ENCODE measurements at places on chromosomes 11 and 22. TPM values are rescaled to one million over a fixed set of nuclear protein-coding genes. Genes with fewer than 3 reads are reported as not detected.

Gene PGGHG
- total RNA-seq = 15.3 TPM

- no peak for DNase-seq
These were observed 14.0 kb downstream of the TRIM6 start for GRCh38 chr11:5610446-5610845.

GRCh38 chr11:64070314-64070681, 34.6 kb downstream of the FLRT1 start:
- no peak for DNase-seq

DNA sequence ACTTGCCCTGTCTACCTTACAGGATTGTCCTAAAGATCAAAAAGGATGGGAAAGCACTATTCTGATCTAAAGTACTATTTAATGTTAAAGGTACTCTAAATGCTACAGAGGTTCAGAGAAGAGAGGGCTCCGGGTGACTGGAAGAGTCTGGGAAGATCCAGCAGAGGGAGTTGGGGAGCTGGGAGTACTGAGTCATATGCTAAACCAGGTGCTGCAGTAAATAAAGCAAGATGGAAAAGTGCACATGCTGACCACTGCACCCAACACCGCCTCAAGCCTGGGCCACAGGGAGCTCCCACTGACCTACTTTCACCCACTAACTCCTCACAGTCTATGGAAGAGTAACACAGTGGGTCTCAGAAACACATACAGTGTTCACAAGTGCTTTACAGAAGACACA, 49.3 kb downstream of the WT1 start:
- DNase-seq = peak; percentile 41

Gene MRGPRF
- total RNA-seq = 52.6 TPM

- no peak for DNase-seq
These were observed 35.2 kb upstream of the FIBIN start for GRCh38 chr11:26958702-26959049.

- no peak for DNase-seq
These were observed 26.1 kb upstream of the SLC25A18 start for GRCh38 chr22:17537155-17537554.

- no peak for DNase-seq
These were observed 2.1 kb downstream of the PAMR1 start for GRCh38 chr11:35523331-35523768.

DNA sequence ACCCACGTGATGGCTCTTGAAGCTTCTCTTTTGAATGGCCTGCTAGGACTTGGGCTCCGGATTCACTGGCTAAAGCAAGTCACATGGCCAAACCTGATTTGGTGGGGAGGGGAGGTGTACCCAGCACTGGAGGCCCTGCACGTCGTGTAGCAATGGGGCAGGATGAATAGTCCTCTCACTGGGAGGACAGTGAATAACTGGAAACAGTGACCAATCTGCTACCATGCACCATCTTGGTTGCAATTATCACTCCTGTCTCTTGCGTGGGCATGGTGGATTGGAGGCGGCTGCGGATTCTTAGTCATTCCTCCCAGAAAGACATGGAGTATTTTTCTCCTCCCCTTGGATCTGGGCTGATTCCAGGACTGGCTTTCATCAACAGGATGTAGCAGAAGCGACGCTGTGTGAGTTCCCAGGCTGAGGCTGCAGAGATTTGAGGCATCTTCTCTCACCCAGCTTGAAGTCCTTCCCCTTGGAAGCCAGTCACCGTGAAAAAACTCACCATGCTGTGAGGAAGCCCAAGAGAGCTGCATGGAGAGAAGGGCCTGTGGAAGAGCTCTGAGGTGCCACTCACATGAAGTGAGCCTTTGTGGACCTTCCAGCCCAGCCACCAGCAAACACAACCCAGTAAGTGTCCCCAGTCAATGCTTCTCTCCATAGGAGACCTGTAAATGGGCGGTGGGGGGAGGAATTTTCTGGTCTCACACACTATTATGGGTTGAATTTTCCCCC, 70.4 kb downstream of the IGLL1 start:
- no peak for DNase-seq

DNA sequence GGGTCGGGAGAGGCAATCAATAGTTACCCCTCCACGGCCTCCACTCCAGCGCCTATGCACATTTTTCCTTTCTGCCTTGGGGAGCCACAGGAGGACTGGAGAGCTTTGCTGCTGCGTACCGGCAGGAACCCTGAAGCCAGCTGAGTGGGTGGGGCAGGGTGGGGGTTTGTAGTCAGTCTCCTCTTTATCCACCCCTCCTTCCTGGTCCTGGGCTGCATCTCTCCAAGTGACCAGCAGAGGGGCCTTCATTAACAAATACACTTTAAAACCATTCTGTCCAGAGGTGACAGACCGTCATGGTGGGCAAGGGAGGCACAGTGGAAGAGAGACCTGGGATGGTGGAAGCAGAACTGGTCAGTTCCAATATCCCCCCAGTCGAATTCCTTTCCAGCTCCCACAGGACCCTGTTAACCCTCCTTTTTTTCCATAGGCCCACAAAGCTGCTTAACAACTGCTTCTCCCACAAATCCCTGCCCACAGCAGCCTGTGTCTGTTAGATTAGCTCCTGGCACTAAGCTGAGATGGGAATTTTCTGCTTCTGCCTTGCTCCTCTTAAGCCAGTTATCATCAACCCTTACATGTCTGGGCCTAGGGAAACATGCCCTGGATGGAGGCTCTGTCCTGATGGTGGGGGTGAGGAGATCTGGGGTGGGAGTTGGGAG, 3.9 kb upstream of the ABCG4 start:
- DNase-seq = peak; percentile 56

- no peak for DNase-seq
These were observed 1074.9 kb downstream of the FAM181B start for GRCh38 chr11:81658722-81659121.

Gene XPNPEP3
- 1.5 TPM for total RNA-seq

- DNase-seq = no peak
These were observed 979 bp downstream of the SMIM38 start for GRCh38 chr11:69156673-69157155.

DNA sequence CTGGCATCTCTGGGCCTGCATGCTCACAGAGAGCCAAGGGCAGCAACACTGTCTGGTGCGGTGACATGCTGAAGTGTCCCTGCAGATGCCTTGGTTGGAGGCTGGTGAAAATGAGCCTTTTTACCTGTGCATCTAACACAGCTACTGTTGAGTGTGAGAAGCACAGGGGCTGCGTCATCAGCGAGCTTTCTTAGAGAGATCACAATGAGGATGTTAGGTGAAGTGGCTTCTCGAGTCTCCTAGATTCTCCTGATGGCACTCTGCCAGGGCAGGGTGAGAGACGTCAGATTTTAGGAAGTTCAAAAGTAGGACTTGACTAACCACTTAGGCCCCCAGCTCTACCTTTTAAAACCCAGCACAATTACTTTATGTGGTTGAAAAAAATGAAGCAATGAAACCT, 3.6 kb upstream of the SLC15A3 start:
- DNase-seq = no peak

- no peak for DNase-seq
These were observed 67.5 kb downstream of the PRR5L start for GRCh38 chr11:36363361-36364268.

GRCh38 chr11:77215106-77215505, 86.4 kb downstream of the GDPD4 start:
- DNase-seq = no peak

Gene PNPLA3
- 0.58 TPM for total RNA-seq

DNA sequence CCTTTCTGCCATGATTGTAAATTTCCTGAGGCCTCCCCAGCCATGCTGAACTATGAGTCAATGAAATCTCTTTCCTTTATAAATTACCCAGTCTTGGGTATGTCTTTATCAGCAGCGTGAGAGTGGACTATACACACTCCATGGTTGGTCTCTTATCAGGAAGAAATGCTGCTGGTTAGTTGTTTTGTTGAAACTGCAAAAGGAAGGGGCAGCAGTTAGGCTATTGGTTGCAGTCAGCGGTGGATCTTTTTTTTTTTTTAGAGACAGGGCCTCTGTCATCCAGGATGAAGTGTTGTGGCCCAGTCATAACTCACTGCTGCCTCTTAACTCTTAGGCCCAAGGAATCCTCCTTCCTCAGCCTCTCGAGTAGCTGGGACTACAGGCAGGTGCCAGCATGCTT, 51.7 kb downstream of the HSD17B12 start:
- DNase-seq = no peak

Gene SLC7A4
- 0.43 TPM for total RNA-seq

DNA sequence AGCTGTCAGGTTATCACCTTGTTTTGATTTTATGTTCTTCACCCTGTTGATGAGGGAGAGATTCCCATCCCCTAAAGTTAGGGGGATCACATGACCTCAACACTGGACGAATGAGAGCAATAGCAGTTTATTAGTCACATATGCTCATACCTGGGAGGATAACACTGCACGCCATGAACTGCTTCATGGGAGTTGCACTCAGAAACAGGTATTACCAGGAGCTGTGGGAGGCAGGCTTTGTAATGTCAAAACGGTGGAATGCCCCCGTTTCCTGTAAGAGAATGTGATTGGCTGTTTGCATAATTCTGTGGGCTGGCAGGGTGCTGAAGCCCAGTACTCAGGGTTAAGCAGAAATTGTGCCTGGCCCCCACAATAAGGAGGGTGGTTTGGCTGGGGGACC, 3.2 kb upstream of the THY1 start:
- DNase-seq = no peak

DNA sequence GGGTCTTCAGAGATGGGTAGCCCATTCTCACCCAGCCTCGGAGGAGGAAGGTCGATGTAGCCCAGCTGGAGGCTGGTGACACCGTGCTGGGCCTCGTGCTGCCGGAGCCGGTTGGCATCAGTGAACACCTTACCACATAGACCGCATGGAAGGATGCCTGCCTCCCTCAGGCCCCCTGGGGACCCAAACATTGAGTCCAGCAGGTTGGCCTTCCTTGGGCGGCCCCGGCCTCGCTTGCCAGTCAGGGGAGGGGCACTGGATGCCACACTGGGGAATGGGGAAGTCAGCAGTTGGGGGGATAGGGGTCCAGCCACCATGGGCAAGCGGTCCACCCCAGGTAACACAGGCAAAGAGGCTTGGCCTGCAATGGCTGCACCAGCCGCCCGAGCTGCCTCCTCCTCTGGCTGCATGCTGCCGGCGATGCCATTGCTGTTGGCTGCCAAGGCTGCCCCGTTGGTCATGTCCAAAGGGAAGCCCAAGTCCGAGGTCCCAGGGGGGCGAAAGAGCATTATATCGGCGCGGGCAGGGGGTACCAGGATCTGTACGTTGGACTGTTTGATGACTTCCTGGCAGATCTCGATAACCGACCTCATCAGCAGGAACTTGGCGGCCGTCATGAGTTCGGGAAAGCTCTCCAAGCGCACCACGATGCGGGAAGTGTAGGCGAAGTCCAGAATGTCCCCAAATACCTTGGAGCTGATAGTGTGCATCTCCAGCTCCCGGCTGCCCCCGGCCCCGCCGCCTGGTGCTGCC, 1.4 kb downstream of the PATZ1 start:
- peak; percentile 57 for DNase-seq

Gene MTMR3
- total RNA-seq = 68.9 TPM

GRCh38 chr11:104000798-104001197, 35.6 kb upstream of the DDI1 start:
- no peak for DNase-seq

DNA sequence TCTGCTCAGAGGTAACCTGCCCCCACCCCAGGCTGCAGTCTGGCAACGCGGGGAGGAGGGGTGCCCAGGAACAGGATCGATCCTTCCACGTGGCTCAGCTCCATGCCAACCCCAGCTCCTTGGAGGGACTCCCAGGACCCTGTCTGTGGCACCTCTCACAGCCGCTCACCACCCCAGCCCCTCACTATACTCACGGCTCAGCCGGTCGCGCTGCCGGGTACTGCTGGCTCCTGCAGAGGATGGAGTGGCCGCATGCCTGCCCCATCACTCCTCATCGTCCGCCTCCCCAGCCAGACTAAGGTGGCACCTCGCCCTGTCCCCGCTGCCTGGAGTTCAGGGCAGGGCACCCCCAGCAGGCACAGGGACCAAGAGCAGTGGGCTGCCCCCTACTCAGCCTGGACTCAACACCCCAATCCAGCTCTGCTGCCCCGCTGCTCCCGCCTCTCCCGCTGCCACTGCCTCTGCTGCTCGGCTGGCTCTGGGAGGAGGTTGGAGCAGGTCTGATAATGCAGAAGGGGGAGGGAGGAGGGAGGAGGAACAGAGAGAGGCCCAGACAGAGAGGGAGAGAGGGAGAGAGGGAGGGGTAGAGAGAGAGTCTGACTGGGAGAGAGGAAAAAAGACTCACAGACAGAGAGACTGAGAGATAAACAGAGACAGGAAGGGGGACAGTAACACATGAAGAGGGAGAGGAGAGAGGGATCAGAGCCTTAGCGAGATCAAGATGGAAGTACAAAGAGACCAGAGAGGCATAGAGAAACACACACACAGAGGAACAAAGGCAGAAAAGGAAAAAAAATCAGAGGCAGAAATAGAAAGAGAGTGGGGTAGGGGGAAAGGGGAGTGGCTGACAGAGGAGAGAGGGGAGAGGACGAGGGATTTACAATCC, at the start of gene PDE2A:
Gene PDE2A (minus strand): TSS at position 480 of the 886 bp plus-strand sequence. CDS start 215 bp downstream, at position 265.
- DNase-seq = no peak

- no peak for DNase-seq
These were observed 125.9 kb upstream of the B3GAT1 start for GRCh38 chr11:134537941-134538340.

DNA sequence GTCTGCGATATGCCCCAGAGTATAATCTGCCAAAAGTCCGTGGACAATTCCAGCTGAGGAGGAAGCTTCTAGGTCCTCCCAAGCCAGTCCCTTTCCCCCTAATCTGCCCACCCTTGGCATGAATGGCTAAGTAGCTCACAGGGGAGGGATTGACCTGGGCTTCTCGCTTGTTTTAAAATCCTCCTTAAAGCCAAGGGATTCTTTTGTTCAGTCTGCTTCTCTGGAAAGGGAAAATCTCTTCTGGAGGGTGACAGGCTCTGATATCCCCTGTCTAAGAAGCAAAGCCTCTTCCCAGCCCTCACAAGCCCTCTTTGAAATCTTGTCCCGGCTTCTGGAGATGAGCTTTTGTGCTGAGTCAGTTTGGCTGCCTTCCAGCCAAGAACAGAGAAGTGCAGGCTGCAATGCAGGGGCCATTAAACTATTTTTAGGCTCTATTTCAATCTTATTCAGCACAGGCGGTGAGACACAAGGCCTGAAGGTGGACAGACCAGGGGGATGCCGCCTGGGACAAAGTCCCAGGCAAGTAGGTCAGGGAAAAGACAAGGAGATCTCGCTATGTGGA, 23.9 kb downstream of the NEFH start:
- peak; percentile 62 for DNase-seq

- DNase-seq = no peak
These were observed 80.4 kb downstream of the SLC1A2 start for GRCh38 chr11:35338921-35339320.

Gene MPPED2
- total RNA-seq = 2.4 TPM

All from uterus (tissue), 4 donors.